ENCODE measurements at places on chromosomes 16 and 17.

DNA sequence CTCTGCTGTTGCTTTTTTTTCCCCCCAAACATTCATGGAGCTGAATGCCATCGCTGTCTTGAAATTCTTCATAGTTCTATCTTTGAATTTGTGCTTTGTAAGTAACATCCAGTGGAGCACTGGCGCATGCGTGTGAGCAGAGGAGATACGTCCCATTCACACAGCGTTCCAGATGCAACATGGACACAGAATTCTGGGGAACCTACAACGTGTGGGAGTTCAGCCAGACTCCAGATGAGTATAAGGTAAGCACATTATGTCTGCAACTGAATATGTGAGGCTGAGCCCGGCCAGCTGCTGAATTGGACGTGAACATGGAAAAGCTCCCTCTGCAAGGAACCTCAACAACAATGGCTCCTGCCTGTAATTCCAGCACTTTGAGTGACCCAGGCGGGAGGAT, 4.3 kb upstream of the ATP1B2 start:
- no peak for DNase-seq

GRCh38 chr16:48811478-48811877, 201.5 kb upstream of the N4BP1 start:
- DNase-seq = no peak

- no peak for DNase-seq
Measured at GRCh38 chr17:78676412-78677302, 99.5 kb upstream of the DNAH17 start.

DNA sequence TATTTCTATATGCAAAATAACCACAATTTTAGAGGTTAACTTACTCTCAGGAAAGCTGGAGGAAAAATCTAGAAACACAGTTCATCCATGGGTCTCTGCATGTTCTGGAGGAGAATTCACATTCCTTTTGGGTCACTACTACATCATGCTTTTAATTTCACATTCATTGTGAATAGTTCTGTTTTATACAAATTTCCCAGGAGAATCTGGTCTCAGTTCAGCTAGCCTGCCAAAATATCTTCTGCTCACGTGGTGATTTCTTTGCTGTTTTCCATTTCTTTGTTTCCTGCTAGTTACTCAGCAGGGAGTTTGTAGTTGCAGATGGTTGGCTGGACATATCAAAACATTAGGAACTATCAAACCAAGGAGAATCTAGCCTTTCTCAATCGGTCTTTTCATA, at the start of gene ABCA9:
Gene ABCA9, minus strand, starts transcription at position 106 of the 400 bp plus-strand sequence. CDS start 9,801 bp downstream, outside the sequence.
- DNase-seq = no peak

- DNase-seq = no peak
Measured at GRCh38 chr16:82037666-82038065, 2.6 kb downstream of the HSD17B2 start.
